ENCODE measurements at places on chromosomes 6 and 20.

- DNase-seq, result no peak
- 0 out of 2 replicates have a peak, but pooled peaks cover 7% of the 10 kb centered on the region for H3K4me1 ChIP-seq
- H3K27ac ChIP-seq, result no peak overlapping the region
- no peaks in the 10 kb centered on the region for H3K27me3 ChIP-seq
- no peak overlapping the region for H3K4me3 ChIP-seq
Observed at GRCh38 chr6:36378936-36379335, 8.5 kb downstream of the ETV7 start.

GRCh38 chr6:34182751-34183531 lies 37.1 kb upstream of the GRM4 start:
- H3K4me1 ChIP-seq, result no peaks in the 10 kb centered on the region
- H3K36me3 ChIP-seq, result no peaks in the 10 kb centered on the region
- no peaks in the 10 kb centered on the region for H3K27me3 ChIP-seq
- no peak overlapping the region for H3K27ac ChIP-seq
- no peak overlapping the region for H3K4me3 ChIP-seq

GRCh38 chr6:56347526-56347925 lies 100.1 kb upstream of the COL21A1 start:
- no peak overlapping the region for H3K27ac ChIP-seq
- H3K36me3 ChIP-seq, result no peaks in the 10 kb centered on the region
- no peak for DNase-seq
- no peak overlapping the region for H3K4me3 ChIP-seq

GRCh38 chr6:125095580-125096301 lies 57.8 kb upstream of the TPD52L1 start:
- no peak for DNase-seq
- no peak overlapping the region for H3K4me3 ChIP-seq
- no peaks in the 10 kb centered on the region for H3K36me3 ChIP-seq
- H3K4me1 ChIP-seq, result peaks cover 7% of the 10 kb centered on the region

Measured in GM23338 (cell line).